ENCODE measurements at places on chromosomes 3 and 15. TPM values are rescaled to one million over a fixed set of nuclear protein-coding genes. Genes with fewer than 3 reads are reported as not detected.
A peak's percentile ranks its signal among the peaks of the same experiment; 100 is the strongest.

- DNase-seq = no peak
Measured at GRCh38 chr15:35013370-35013769, 25.3 kb upstream of the ZNF770 start.

DNA sequence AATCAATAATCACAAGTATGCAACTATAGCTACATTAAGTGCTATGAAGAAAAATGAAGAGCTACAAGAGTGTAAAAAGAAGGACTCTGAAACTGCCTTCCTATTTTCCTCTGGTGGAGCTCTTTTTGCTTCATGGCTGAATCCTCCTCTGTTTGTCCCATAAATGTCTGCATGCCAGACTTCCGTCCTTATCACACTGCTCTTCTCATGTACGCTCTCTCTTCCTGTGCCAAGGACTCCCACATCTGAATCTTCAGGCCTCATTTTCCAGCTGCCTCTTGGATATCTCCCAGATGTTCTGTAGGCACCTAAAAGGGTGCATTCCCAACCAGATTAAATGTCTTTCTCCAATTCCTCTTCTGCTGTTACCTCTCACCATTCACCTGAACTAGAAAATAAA is 123.7 kb downstream of the MECOM start:
- DNase-seq = no peak

The ACOX2 gene
- 44.2 TPM for polyA plus RNA-seq

DNA sequence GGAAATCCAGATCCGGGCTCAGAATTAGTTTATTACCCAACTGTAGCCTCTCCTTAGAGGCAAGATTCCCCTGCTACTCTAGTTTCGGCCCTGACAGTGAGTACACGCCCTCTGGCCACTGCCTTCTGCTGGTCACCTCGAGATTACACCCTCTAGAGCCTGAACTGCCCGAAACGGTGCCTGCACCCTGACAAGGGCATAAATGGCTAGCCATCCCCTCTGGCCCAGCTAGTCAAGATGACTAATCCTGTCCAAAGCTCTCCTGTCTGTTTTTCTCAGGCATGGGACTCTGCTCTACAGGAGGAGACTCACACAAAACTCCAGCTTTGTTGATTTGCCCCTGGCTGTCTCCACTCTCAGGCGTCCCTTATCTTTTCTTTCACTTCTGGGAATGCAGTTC is 150.5 kb upstream of the UBE2E2 start:
- no peak for DNase-seq

The FGF12 gene
- polyA plus RNA-seq = 4.9 TPM

DNA sequence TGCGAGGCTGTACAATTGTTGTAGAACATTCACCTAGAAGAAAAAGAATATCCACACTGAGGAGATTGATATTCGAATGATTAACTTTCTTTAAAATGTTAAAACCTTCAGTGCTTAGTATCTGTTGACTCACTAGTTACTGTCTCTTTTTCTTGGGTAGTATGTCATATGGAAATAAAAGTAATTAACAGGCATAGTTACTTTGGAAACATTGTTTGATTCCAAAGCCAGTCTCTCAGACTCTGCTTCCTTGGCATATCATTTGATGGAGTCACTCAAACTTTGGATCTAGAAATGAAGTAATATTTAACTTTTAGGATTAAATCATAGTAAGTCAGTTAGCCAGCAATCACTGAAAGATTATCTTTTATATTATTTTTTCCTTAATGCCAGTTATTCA is 63.4 kb downstream of the MAP2K5 start:
- no peak for DNase-seq

The RPP14 gene
- 21.3 TPM for polyA plus RNA-seq

- no peak for DNase-seq
Measured at GRCh38 chr3:73734211-73735089, 109.7 kb upstream of the PDZRN3 start.

DNA sequence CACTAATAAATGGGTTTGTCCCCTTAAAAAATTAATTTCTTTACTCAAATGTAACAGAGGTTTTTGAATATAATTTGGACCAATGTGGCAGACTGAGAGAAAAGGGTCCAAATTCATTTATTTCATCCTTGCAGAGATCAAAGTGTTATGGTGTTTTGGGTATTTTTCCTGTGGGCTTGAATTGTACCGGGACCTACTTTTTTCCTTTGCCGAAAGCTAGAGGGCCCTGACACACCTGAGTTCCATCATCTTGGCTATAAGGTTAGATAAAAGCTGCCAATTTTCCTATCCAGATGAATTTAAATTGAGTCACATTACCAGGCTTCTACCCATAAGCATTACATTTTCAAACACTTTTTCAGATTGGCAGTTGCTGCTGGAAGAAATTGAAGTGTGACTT is 908 bp downstream of the CCNB2 start:
- no peak for DNase-seq

The ATP8B4 gene
- 2.2 TPM for polyA plus RNA-seq

GRCh38 chr15:62758126-62758951 is 284.2 kb upstream of the TPM1 start:
- DNase-seq = peak; percentile 82

The EHHADH gene
- polyA plus RNA-seq = 13.9 TPM

The LXN gene
- 207 TPM for polyA plus RNA-seq

The LSAMP gene
- 28.0 TPM for polyA plus RNA-seq

The CP gene
- polyA plus RNA-seq = 19.0 TPM

DNA sequence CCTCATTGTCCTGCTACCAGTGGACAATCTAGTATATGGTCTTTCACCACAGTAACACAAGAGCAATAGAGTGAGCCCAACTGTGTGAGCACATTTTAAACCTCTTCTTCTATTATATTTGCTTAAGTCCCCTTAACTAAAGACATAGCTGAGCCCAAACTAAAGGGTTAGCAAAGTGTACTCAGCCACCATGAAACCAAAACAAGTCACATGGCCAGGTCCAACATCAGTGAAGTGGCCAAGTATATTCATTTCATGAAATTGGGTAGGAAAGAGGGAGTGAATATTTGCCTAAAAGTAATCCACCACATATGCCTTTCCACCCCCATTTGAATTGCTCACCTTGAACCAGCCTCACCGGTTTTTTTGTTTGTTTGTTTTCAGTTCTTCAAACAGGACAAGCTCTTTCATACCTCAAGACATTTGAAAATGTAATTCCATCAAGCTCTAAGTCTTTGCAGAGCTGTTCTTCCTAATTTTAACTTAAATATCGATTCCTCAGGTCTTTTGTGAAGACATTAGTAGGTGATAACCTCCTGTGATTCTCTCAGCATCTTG is 327.0 kb upstream of the SEMA6D start:
- DNase-seq = no peak

- peak; percentile 45 for DNase-seq
Measured at GRCh38 chr3:190811775-190812480, 50.6 kb downstream of the GMNC start.

The RFTN1 gene
- 58.0 TPM for polyA plus RNA-seq

- no peak for DNase-seq
Measured at GRCh38 chr3:47475029-47475569, 642 bp downstream of the SCAP start.

DNA sequence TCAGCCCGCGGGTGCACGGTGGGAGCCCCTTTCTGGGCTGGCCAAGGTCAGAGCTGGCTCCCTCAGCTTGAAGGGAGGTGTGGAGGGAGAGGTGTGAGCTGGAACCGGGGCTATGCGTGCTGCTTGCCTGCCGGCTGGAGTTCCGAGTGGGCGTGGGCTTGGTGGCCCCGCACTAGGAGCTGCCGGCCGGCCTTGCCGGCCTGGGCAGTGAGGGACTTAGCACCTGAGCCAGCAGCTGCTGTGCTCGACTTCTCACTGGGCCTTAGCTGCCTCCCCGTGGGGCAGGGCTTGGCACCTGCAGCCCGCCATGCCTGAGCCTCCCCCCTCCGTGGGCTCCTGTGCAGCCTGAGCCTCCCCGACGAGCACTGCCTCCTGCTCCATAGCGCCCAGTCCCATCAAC is 36.0 kb downstream of the TRH start:
- no peak for DNase-seq

- DNase-seq = no peak
Measured at GRCh38 chr3:170523248-170523647, 62.6 kb downstream of the SLC7A14 start.

DNA sequence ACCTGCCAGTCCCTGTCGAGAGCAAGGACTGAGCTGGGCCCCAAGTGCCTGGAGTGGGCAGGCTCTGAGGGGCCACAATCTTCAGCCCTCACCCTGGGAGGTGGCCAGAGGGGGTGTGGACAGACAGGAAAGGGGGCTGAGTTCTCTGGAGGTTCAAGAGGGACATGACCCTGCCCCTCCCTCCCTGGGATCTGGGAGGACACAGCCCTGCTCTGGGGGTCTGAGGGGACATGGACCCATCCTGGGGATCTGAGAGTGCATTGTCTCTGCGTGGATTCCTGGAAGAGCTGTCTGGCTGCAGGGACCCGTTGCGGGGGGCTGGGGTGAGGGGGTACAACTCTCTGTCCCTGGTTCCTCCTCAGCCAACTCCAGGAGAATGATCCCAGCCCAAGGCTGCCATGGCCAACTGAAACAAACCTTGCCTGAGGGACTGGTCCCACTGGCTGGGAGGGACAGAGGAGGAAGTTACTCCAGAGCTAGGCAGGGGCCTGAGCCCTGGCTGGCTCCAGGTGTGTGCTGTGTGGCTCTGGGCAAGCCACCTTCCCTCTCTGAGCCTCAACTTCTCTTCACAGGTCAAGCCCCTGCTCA is 29.0 kb downstream of the PTH1R start:
- no peak for DNase-seq

The ITIH1 gene
- polyA plus RNA-seq = not detected

DNA sequence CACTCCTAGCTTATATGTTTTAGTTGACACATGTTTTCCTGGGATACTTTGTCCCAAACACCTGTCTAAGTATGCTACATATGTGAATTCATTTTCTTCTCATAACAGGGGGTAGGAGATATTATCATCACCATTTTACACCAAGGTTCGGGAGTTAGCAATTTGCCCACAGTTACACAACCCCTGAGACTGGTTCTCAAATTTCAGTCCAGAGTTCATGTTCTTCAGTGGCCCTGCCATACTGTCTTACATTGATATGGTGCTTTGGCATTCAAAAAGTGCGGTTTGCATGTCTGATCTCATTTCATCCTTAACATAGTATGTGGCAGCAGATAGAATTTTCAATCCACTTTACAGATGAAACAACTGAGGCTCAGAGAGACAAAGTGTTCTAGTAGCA is 38.4 kb downstream of the ROBO2 start:
- no peak for DNase-seq

- DNase-seq = no peak
Measured at GRCh38 chr15:57227899-57228298, 148.4 kb upstream of the CGNL1 start.

- DNase-seq = no peak
Measured at GRCh38 chr15:39701988-39702387, 80.7 kb downstream of the FSIP1 start.

DNA sequence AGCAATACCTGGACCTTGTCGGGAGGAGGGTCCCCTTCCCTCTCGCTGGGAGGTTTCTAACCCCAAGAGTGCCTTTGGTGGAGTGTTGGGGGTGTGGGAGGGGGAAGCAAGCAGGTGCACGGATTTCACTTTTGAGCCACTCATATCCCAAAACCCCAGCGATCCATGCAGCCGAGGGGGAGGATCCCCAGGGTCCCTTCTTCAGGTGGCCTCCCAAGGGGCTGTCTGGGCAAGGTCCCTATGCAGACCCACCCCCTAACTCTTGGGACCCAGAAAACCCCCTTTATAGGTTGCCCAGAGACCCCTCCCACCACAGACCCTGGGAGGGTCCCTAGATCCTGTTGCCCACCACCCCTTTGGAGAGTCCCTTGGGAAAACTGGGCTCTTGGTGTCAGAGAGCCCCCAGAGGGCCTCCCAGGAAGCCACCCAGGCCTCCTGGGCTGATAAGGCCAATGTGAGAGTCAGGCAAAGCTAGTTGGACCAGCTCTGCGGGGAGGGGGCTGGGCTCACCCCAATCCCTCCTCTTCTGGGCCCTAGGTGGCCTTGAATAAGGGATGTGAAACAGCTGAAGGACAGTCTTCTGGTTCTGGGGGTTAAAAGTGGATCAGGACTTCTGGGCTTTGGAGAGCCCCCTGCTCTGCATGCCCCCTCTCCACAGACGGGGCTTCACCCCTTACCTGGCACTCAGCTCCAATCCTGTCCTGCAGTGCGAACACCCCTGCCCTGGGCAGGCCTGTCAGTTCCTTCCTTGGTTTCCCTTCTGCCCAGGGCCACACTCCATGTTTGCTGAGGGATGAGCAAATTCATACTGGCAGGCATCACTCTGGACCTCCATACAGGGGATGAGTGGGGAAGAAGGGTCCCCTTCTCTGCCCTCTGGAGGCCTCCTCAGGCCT is 932 bp upstream of the PLCD1 start:
- DNase-seq = no peak

Data from right lung (tissue), 10 donors.